ENCODE measurements at places on chromosomes 3 and 15. TPM values are rescaled to one million over a fixed set of nuclear protein-coding genes. Genes with fewer than 3 reads are reported as not detected.

DNA sequence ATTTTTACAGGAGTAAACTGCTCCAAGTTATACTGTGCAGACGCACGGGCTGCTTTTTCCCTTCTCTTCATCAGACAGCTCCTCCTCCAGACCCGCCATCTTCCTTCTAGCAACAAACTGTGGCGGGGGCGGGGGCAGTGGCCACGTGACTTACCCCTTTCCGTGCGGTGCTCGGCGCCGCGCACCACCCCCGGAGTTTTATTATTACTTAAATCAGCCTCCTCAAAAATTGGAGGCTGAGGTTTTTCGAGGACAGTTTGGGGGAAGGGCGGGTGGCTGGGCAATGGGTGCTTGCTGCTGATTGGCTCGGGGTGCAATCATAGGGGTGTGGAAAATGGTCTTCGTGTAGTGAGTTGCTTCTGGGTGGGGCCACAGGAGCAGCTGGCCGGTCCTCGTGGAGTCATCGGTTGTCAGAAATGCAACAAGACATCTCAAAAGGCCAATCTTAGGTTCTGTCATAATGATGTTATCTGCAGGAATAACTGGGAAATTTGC, 77.1 kb upstream of the MFGE8 start:
- no peaks in the 10 kb centered on the region for H3K36me3 ChIP-seq
- no peak overlapping the region for H3K27ac ChIP-seq
- no peaks in the 10 kb centered on the region for H3K4me1 ChIP-seq
- no peak overlapping the region for H3K4me3 ChIP-seq

DNA sequence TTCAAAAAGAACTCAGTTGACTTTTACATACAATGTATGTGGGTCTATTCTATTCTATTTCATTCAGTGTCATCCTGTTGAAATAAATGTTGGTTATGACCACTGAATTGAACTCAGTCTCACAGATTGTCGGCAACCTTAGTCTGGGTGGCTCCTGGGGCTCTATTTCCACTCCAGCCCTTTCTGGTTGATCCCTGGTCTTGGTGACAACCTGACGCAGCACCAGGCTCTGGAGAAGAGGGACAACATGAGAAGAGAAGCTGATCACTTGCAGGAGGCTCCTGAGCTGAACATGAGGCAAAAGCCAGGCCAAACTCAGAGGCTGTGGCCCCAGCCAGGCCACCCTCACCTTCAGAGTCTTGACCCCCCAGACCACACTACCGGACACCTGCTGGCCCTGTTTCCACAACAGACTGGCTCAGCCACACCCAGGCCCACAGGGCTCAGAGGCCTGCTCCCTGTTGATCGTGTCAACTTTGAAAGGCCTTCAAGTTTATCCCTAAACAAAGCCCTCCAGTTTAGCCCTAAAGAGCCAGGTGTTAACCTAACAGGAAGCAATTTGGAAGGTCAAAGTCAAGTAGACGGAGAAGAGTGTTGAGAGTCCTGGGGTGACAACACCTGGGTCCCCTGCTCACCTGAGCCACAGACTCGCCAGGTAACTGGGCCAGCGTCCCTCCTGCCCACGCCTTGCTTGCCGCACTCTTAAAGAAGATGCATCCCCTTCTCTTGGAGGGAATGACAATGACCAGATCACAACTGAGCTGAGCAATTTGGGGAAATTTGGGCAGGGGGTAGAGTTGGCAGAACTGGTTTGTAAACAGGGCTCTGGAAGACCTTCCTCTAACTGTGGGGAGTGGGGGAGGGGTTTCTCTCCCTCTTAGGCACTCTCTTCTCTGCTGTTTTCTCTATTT, 15.4 kb upstream of the MUC20 start:
- no peak for DNase-seq
- H3K4me3 ChIP-seq = no peak overlapping the region
- H3K4me1 ChIP-seq = no peaks in the 10 kb centered on the region
- H3K27ac ChIP-seq = no peak overlapping the region

ITGA11 gene
- 4.5 TPM for total RNA-seq

VGLL3 gene
- total RNA-seq = 5.5 TPM

ARL14 gene
- total RNA-seq = 19.4 TPM

Measured in stomach (tissue), 19 donors.